ENCODE measurements at places on chromosomes 3 and 15.

DNA sequence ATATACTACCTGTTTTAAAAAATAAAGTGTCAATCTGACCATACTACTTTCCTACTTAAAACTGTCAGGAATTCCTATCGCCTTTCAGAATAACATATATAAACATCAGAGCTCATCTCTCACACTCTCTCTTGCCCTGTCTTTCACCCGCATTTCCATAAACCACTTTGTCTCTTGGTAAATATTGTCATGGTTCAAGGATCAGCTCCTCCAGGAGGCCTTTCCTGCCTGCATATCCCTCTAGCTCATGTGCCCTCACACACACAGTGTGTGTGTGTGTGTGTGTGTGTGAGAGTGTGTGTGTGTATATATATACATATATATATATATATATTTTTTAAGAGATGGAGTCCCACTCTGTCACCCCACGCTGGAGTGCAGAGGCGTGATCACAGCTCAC is 6.7 kb downstream of the SUMF1 start:
- no peak for DNase-seq

GRCh38 chr3:134313847-134314587 is 60.2 kb downstream of the AMOTL2 start:
- no peak for DNase-seq

DNA sequence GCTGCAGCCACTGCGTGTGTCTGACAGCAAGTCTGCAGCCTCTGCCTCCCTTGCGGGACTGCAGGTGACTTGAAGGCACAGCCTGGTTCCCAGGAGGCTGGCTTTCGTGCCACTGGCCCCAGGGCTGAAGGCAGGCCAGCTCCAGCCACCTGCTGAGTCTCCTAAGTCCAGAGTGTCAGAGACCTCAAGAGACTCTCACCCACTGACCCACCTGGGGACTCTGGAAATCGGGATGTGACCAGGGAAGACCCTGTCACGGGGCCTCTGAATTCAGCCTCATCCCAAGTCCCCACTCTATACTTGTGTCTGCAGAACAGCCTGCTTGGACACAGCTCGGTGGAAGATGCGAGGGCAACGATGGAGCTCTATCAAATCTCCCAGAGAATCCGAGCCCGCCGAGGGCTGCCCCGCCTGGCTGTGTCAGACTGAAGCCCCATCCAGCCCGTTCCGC is 16.3 kb downstream of the ISG20 start:
- DNase-seq: no peak

DNA sequence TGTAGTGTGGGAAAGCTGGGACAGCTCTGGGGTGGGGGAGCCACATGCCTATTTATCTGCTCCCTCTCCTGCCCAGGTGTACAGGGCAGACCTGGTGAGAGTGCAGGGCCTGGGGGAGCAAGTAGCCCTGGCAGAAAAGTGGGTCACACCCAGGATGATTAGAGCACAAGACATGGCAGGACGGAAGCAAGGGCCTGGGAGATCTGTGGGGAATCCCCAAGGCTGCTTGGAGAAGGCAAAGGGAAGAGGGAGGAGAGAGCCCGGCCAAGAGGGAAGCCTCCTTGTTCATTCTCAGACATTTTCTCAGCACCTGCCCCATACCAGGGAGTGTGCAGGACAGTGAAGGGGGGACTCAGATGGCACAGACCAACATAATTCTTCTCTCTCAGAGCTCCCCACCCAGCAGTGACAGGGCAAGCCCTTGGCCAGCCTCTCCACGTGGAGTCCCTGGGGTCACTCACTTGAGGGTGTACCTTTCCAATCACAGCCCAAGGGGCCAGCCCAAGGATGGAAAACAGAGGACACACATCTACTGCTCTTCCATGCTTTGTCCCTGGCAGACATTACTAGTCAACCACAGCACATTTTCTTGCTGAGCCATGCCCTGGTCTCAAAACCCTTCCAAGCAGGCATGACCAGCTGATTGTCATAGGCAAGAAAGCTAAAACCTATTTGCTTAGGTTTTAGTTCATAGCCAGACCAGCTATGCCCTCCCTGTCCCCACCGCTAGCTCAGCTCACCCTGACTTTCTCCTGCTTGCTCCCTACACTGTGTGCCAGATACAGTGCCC is 4.9 kb upstream of the DUSP7 start:
- no peak for DNase-seq

DNA sequence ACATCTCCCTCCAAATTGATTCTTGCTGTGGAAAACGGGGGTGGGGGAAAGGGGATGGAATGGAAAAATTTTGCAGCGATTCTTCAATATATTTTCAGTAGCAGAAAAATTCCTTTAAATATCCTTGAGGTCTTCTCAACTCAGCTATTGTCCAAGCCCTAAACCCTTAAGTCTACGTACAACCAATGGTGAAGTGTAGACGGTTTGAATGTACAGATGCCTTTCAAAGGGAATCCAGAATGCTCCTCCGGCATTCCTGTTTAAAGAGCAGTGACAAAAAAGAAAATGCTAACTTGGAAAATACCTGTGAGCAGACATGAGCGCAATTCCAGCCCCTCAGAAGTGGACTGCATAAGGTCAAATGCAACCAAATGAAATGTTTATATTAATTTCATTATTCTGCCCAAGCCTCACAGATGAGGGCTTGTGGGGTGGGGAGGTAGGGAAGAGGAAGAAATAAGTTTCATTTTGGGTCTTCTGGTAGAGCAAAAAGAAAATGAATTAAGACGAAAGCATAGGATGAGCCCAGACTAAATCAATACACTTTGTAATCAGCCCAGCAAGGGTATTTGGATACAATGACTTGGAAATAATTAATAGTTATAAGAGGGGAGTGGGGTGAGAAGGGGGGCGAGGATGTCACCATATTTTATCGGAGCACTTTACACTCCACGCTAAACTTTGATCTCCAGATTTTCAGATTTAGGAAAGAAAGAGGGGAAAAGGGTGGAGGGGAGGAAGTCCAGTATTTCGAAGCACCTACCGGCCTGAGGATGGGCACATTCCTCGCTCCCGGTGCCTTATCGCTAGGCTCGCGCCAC is 2.7 kb downstream of the FOXP1 start:
- DNase-seq: no peak

- DNase-seq: no peak
These were observed 1288.3 kb downstream of the NSUN3 start for GRCh38 chr3:95351158-95351557.
